Stimulated activated CD8-positive, alpha-beta memory T cell treated with anti-CD3 and anti-CD28 coated beads, Interleukin-7, amount 100 ng/mL, for 24 hours (primary cell): ENCODE measurements at places on chromosomes 7 and 10.

- DNase-seq: no peak
Measured at GRCh38 chr7:106050002-106050745, 61.9 kb downstream of the SYPL1 start.

- DNase-seq: no peak
Measured at GRCh38 chr7:5348134-5349004, 65.6 kb downstream of the SLC29A4 start.

DNA sequence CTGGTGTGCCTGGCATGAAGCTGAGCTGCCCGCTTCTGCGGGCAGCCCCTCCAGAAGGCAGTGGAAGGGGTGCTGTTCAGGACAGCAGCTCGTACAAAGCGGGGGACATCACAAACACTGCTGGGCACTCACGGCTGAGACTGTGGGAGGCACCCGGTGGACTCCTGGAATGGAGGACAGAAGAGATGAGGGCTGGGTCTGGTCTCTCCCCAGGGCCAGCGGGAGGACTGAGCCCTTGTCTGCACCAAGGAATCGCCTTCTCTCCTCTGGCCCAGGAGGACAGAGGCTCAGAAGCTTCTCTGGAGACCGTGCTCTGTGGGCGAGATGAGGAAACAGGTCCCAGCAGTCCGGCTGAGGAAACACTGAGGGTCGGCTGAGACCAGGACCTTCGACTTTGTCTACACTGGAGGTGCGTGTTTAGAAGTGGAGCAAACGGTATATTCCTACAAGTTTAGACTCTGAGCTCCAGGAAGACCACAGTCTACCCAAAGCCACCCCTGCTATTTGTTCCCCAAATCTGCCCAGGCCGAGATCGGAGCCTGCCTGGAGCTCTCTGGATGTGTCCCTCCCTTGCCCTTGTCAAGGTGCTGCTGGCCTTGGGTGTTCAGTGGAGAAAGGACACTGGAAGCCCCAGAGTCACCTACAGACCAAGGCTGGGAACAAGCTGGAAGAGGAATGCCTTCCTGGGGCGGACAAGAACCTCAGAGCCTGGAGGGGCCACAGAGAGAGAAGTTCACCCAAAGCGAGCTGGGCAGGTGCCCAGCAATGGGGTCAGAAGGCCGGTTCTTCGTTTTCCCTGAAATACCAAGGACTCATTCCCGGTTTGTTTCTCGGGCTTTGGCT, 12.9 kb upstream of the INPP5A start:
- no peak for DNase-seq

GRCh38 chr10:16745061-16745460, 72.2 kb downstream of the RSU1 start:
- no peak for DNase-seq

GRCh38 chr10:69491611-69492010, 40.3 kb downstream of the TSPAN15 start:
- no peak for DNase-seq

DNA sequence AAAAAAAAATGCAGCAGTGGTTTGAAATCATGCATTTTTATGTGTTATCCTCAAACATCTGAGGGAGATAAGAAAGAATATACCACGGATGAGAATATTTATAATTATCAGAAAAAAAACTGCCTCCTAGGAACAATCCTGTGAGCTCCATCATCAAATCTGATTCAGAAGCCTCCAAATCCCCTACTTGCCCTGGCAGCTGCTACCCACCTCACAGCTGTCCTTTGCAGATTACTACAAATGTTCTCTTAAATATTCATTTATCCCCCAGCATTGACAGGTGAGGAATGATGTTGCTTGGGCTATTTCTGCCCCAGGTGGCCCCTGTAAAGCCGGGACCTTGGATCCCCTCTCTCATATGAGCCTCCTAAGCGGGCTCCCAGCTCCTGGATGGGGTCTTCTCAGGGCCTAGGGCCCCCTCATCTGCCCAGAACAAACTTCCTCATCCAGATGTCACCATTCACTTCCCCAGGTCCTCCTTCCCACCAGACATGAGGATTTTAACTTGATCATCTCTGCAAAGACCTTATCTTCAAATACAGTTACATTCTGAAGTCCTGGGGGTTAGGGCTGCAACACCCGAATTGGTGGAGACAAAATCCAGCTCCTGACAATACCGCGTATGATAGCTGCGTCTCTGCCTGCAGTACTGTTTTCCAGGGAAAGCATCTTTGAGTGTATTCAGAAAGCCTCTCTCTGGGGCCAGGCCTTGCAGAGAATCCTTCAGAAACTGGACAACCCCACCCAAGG, 81.9 kb upstream of the INSIG1 start:
- no peak for DNase-seq

DNA sequence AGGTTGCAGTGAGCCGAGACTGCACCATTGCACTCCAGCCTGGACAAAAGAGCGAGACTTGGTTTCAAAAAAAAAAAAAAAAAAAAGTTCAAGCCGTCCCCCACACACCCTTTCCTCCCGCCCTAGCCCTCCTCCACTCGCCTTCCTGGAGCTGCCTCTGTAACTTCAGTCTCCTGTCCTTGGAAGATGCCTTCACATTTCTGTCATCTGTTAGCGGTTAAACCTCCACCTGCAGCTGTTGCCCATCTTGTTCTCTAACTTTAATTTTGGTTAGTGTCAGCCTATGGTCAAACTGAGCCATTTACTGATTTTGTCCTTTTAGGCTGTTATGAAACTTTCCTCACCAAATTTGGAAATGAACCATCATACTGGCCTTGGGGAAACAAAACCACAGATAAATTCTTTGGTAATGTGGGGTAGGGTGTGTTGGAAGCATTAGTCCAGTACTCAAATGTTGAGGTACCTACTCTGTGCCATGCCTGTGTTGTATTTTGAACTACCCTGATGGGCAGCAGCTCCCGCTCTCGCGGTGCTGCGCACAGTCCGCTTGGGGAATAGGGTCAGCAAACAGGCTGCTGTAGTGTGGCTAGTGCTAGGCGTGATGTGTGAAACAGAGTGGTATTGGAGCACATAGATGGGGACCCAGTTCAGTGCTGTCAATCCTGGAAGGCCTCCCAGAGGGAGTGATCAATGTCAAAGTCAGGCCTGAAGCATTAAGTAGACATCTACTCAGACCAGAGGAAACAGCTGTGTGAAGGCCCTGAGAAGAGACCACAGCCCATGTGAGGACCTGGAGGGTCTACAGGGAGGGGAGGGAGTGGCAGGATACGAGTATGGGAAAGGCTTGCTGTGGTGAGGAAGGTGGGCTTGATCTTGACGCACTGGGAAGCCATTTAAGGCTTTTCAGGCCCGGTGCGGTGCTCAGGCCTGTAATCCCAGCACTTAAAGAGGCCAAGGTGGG, 26.9 kb downstream of the SFXN4 start:
- DNase-seq: no peak

DNA sequence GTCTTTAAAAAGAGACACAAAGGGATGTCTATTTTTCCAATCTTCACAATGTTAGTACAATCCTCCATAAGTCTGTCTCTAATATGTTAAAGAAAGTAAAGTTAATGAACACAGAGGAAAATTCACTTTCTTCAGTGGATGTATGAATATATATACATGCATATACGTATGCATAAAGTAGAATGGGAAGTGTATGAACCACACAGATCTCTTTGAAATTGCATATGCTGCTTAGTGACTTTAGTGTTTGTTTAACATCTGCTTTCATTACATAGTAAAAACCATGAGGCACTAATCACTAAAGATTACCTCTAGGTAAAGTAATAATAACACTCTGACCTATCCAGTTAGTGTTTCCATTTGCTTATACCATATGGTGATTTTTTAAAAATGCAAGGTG, 451.2 kb downstream of the SEMA3D start:
- DNase-seq: no peak

DNA sequence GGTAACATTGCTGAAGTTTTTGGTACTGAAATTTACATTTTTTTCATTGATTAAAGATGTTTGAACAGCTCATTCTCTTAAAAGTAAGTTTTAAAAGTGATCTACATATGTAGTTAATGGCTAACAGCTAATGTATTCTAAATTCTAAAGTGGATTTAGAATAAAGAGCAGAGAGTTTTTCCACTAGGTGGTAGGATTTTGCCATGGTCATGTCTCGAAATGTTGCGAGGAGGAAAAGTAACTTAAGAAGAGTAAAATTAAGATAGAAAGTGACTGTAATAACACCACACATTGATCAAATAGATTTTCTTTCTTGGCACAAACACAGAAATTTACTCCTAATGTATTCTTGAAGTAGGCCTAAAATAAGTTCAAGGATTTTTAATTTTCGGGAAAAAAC, 19.8 kb downstream of the LSMEM1 start:
- DNase-seq: no peak

DNA sequence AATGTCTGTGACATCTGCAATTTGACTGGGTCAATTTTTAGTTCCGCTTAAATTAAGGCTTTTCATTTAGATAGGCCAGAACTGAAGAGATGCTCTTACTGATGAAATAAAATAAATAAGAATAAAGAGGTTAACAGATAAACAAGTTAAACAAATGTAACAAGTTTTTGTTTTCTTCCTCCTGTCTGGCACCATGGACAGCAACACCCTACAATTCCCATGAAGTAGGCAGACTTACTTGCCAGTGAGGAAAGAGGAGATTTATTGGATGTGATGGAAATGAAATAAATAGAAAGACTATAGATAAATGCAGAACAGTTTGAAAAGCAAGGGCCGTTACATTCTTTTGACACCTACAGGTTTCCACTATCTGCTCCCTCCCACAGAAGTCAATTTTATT, 118.5 kb downstream of the AMPH start:
- no peak for DNase-seq
